ENCODE measurements at places on chromosomes 6 and 20.

DNA sequence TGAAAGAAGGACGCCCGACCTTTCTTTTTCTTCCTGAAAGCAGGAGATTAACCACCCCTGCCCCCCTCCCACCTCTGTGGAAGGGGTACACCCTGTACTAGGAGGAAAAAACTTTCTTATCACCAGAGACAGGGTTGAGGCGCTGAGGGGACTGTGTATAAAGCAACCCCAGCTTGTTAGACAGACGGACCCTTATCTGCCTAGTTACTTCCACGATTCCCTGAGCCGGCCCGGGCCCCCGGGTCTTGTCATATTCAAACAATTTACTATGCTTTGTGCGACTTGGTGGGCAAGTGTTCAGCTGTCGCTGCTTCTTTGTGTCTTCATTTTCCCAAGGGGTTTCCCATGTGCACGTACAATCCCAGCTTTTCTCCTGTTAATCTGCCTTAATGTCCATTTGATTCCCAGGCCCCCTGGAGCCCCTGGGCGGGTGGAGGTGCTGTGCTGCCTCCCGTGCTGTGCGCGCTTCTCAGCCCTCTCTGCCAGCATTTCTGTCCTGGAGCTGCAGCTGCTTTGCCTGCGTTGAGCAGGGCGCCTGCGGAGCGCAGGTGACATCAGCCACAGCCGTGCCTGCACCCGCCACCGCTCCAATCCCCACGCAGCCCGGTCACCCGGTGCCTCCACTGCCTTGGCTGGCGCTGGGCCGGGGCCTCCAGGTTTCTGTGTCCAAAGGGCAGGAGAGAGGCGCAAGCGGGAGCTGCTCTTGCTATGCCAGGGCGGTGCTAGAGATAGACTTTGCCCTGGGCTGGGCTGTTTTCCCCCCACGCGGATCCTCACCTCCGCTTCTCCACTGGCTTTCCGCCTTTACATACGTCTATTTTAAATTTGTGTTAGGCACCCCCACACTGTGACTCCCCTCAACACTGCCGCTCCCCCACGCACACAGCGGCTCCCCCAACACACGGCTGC, 96.2 kb downstream of the TTLL2 start:
- no peak for DNase-seq

GRCh38 chr6:163438940-163439335, 24.4 kb downstream of the QKI start:
- DNase-seq, result peak; percentile 24

DNA sequence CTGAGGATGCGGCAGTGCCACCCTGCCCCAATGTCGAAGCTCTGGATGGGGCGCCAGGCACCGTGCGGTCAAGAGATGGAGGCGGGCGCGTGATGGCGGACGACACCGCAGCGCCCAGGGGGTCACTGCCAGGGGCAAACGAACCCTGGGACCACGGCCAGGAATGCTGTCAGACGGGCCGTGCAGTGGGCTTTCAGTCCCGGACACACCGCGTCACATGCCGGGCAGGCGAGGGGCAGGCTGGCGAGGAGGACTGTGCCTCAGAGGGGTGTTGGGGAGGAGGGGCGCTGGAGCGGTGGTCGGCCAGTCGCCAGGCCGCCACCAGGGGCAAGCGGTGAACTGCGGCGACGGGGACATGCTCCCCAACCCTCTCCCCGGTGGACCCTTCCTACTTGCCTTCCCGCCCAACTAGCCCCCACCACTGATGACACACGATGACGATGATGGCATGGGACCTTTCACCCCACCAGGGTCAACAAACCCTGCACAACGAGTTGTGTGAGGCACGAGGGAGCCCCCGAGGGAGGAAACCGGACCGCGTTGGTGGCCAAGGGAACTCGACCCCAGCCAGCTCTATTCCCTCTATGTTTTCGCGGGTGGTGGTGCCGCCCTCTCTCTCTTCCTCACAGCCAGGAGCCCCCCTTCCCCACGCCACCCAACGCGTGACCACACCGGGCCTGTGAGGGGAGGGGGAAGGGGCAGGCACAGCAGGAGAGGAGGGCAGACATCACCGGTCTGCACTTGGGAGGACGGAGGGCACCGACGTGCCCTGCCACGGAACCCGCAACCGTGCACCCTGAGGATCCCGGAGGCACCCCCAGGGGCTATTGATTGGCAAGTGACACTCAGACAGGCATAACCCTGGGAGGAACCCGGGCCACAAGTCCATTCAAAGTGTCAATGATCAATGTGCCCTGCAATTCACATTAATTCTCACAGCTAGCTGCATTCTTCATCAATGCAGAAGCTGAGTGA, 1960.9 kb upstream of the DEFB115 start:
- DNase-seq, result no peak

DNA sequence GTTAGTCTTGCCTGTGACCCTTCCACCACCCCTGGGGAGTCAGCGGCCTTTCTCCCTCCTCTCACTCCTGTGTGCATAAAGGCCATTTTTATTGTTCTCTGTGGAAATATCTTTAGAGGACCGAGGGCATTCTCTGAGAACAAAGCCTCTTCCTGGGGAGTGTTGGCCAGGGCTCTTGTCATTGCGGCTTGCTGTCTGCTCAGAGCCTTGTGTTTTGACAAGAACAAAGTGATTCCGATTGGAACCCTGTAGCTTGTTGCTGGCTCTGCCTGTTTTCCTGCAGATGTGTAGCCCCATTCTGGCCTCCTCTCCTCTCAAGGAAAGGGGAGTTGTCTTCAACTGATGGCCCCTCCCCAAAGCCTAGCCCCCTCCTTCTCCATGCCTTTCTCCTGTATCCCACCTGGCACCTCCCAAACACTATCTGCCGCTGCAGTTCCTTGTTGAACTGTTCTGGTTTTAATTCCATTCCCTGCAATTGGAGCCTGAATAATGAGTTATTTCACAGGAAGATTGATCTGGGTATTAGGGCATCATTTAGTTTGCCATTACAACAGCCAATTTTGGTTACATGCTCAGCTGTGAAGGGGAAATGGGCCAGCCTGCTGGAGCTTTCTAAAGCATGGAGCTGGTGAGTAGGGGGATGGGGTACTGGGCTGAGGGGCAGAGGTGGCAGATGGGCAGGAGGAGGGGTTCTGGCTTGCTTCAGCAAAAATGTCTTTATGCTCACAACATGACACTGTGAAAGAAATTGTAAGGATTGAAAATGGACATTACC, 252.5 kb downstream of the LRFN2 start:
- DNase-seq, result no peak

GRCh38 chr20:1389703-1390580, 2.9 kb downstream of the FKBP1A start:
- no peak for DNase-seq

GRCh38 chr20:57780398-57780797, 70.6 kb upstream of the PMEPA1 start:
- no peak for DNase-seq

- peak; percentile 27 for DNase-seq
These were observed 137.2 kb downstream of the MAP3K4 start for GRCh38 chr6:161128680-161129196.

DNA sequence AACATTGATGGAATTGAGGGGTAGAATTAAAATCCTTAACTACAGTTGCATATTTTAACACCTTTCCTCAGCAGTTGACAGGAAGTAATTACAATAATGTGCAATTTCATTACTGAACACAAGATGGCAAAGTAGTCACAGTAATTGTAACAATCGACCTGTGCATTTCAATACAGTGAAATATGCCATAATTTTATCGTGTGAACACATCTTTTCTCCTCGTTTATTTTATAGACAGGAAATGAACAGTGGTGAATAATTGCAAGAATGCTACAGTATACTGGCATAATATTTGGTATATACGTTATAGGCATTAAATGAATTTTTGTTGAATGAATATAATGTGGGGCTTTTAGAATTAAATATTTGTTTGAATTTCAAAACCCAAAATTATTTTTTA, 25.0 kb downstream of the CYB5R4 start:
- DNase-seq, result no peak

DNA sequence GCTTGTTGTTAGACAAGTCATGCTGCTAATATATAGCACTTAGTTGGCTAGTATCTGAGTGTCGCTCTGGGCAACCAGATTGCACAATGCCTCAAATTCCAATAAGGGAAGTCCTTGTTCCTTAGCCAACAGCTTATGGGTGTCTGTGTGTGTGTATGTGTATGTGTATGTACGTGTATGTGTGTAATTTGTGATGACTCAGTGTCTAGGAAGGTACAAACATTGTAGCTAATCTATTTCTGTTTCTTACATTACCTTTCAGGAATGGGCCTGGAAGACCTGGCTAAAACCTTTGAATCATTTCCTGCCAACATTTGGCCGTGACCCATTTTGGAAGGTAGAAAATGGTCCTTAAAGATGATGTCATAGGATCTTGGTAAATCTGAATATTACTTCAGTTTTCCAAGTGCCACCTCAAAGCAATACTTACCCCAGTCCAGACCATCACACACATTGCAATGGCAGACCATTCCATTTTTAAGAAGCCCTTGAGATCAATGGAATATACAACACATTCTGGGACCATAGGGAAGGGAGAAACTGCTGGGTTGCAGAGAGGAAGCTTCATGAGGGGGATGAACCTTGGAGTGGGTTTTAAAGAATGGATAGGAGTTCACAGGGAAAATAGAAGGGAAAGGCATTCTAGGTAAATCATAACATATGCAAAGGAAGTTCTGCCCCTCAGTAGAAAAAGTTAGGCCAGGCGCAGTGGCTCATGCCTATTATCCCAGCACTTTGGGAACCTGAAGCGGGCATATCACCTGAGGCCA, 25.1 kb downstream of the NEDD9 start:
- DNase-seq, result no peak

DNA sequence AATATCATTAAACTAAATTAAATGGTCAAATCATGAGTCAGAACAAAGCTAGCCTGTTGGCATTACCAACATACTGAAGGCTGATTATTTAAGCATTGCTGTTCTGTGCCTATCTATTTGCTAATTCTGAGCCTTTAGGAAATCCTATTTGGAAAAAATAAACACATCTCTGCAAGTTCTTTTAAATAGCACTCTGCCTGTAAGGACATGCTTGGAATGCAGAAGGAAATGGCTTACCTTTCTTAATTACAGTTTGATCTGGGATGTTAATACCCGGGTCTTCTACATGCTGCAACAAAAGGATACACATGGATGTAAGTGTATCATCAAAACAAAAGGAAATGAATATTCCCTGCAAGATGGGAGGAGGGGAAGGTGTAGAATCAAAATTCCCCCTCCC, 8.3 kb downstream of the TFAP2A start:
- no peak for DNase-seq

GRCh38 chr20:32487381-32487780, 97.8 kb downstream of the NOL4L start:
- no peak for DNase-seq

DNA sequence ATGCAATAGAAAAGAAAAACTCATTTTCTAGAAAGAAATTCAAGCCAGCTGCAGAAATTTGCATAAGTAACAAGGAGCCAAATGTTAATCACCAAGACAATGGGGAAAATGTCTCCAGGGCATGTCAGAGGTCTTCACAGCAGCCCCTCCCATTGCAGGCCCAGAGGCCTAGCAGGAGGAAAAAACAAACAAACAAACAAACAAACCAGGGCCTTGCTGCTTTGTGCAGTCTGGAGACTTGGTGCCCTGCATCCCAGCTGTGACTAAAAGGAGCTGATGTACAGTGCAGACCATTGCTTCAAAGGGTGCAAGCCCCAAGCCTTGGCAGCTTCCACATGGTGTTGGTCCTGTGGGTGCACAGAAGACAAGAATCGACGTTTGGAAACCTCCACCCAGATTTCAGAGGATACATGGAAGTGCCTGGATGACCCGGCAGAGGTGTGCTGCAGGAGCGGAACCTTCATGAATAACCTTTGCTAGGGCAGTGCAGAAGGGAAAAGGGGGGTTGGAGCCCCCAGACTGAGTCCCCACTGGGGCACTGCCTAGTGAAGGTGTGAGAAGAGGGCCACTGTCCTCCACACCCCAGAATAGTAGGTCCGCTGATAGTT, 110.9 kb upstream of the AKAP12 start:
- no peak for DNase-seq

DNA sequence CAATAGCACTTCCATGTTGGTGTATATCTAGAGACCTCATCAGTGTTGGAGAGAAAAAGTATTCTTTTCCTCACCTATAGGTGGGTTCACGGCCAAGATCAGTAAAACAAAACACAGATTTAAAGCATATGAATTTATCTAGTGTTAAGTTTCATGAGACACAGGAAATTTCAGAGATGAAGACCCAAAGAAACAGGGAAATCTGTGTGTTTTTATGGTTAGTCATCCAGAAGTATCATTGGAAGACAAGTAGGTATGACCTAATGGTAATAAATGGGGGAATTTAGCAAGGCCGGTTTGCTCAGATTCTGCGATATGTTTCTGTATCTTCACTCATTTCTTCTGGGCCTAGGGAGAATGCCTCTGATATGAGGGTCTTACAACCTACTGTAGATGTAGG, 419.6 kb upstream of the MARCKS start:
- no peak for DNase-seq

GRCh38 chr6:92050216-92050615, 1369.1 kb downstream of the EPHA7 start:
- no peak for DNase-seq

GRCh38 chr20:14055127-14055742, 59.9 kb downstream of the MACROD2 start:
- no peak for DNase-seq

DNA sequence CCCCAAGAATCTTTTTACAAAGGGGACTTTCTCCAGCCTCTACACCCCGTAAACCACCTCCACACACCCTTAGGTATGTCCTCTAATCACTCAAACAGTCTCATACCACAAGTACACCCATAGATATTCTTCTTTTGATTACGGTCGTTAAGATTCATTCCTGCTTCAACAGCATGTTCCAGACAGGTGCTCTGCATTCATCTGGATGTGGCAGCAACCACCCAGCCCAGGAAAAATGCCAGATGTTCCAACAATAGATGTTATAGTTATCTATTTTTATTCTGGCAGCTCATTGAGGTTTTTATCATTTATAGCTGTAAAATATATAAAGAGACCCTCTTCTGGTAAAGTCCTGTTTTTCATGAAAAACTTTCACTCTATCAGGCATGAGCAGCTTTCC, 60.7 kb downstream of the SIM1 start:
- no peak for DNase-seq
